ENCODE measurements at places on chromosomes 2 and 18.
A peak's percentile ranks its signal among the peaks of the same experiment; 100 is the strongest.

GRCh38 chr2:170115501-170116229 is 62.3 kb upstream of the MYO3B start:
- H3K36me3 ChIP-seq: no peaks in the 10 kb centered on the region
- H3K27me3 ChIP-seq: no peaks in the 10 kb centered on the region
- H3K27ac ChIP-seq: no peak overlapping the region
- DNase-seq: no peak
- peaks cover 15% of the 10 kb centered on the region for H3K4me1 ChIP-seq

DNA sequence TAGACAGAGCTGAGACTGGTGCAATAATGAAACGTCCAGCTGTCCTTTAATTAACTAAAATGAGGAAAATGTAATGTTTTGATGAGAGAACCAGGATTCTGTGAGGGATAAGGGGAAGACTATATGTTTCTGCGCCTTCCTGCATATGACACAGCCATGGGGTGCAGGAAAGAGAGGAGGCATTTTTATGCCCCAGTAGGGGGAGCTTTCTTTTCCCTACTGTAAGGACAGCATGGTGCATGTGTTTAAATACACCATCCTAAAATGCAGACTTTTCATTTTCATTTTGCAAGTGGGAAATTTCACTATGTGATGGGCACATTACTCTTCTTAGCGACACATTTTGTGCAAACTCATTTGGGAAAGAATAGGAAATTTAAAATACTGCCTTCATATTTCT is 446.1 kb downstream of the ARHGAP15 start:
- no peak overlapping the region for H3K27ac ChIP-seq
- no peaks in the 10 kb centered on the region for H3K36me3 ChIP-seq
- no peak for DNase-seq
- H3K4me1 ChIP-seq: no peaks in the 10 kb centered on the region

DNA sequence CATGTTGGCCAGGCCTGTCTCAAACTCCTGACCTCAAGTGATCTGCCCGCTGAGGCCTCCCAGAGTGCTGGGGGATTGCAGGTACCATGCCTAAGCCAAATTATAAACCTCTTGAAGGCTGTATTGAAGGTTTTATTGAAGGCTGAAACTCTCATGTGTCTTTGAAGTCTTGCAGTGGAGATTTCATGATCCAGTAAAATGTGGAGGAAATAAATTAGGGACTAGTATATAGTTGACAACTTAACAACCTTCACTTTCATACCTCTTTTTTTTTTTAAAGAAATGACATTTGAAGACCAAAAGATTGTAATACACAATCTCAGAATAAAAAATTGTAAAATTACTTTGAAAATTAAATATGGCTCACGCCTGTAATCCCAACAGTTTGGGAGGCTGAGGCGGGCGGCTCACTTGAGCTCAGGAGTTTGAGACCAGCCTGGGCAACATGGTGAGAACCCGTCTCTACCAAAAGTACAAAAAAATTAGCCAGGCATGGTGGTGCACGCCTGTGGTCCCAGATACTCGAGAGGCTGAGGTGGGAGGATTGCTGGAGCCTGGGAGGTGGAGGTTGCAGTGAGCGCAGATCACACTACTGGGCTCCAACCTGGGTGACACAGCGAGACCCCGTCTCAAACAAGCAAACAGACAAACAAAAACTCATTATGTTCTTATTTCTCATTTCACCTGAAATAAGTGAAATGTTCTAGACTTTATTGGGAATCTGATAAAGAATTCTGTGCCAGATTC is 8.0 kb downstream of the EML4 start:
- peaks cover 2% of the 10 kb centered on the region for H3K4me1 ChIP-seq
- H3K27ac ChIP-seq: no peak overlapping the region
- H3K4me3 ChIP-seq: no peak overlapping the region
- DNase-seq: no peak
- H3K36me3 ChIP-seq: peaks cover 6% of the 10 kb centered on the region

- H3K36me3 ChIP-seq: no peaks in the 10 kb centered on the region
- no peaks in the 10 kb centered on the region for H3K27me3 ChIP-seq
- DNase-seq: no peak
- H3K4me1 ChIP-seq: no peaks in the 10 kb centered on the region
- no peak overlapping the region for H3K27ac ChIP-seq
- no peak overlapping the region for H3K4me3 ChIP-seq
Observed at GRCh38 chr2:173307293-173307692, 47.4 kb upstream of the CDCA7 start.

DNA sequence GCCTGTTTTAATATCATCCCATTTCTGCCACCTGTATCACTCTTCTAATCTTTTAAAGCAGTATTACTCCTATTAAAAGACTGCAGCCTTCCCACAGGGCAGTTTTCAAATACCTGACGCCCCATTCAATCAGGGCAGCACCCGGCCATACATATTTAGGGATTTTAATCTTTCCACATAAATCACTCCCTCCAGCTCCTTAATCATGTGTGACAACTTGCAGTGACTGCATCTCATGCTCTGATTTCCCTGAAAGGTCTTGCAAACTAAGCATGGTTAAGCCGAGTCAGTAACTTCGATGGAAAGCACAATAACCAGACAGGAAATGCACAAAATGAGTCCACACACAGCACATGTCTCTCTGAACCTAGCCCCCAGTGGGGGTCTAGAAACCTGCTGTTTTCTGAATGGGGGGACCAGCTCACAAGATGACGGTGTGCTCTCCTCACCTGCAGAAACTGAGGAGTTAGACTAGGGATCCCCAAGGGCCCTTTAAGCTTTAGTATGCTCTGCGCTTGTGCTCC is 116.9 kb upstream of the CREB1 start:
- no peaks in the 10 kb centered on the region for H3K4me1 ChIP-seq
- no peak overlapping the region for H3K27ac ChIP-seq
- H3K36me3 ChIP-seq: no peaks in the 10 kb centered on the region
- no peak overlapping the region for H3K4me3 ChIP-seq
- H3K27me3 ChIP-seq: no peaks in the 10 kb centered on the region

GRCh38 chr2:13193900-13194299 is 477.2 kb downstream of the TRIB2 start:
- peak; percentile 65 for DNase-seq
- H3K36me3 ChIP-seq: no peaks in the 10 kb centered on the region
- H3K4me3 ChIP-seq: no peak overlapping the region
- no peaks in the 10 kb centered on the region for H3K4me1 ChIP-seq
- no peak overlapping the region for H3K27ac ChIP-seq
- H3K27me3 ChIP-seq: no peaks in the 10 kb centered on the region

GRCh38 chr2:163135256-163135655 is 296.7 kb upstream of the KCNH7 start:
- H3K27me3 ChIP-seq: no peaks in the 10 kb centered on the region
- H3K36me3 ChIP-seq: no peaks in the 10 kb centered on the region
- no peak overlapping the region for H3K4me3 ChIP-seq
- no peak overlapping the region for H3K27ac ChIP-seq

- 0 out of 2 replicates have a peak, but pooled peaks cover 6% of the 10 kb centered on the region for H3K36me3 ChIP-seq
- no peaks in the 10 kb centered on the region for H3K4me1 ChIP-seq
- H3K4me3 ChIP-seq: no peak overlapping the region
- no peak overlapping the region for H3K27ac ChIP-seq
- no peaks in the 10 kb centered on the region for H3K27me3 ChIP-seq
Observed at GRCh38 chr2:98585386-98585785, 22.9 kb downstream of the COA5 start.

- DNase-seq: no peak
- H3K4me3 ChIP-seq: no peak overlapping the region
- no peak overlapping the region for H3K27ac ChIP-seq
- no peaks in the 10 kb centered on the region for H3K27me3 ChIP-seq
- no peaks in the 10 kb centered on the region for H3K36me3 ChIP-seq
Observed at GRCh38 chr18:39871961-39872360, 2083.1 kb upstream of the PIK3C3 start.

GRCh38 chr2:198337368-198337767 is 533.0 kb downstream of the PLCL1 start:
- H3K4me3 ChIP-seq: no peak overlapping the region
- no peaks in the 10 kb centered on the region for H3K27me3 ChIP-seq
- H3K36me3 ChIP-seq: no peaks in the 10 kb centered on the region
- no peaks in the 10 kb centered on the region for H3K4me1 ChIP-seq
- no peak for DNase-seq
- no peak overlapping the region for H3K27ac ChIP-seq

DNA sequence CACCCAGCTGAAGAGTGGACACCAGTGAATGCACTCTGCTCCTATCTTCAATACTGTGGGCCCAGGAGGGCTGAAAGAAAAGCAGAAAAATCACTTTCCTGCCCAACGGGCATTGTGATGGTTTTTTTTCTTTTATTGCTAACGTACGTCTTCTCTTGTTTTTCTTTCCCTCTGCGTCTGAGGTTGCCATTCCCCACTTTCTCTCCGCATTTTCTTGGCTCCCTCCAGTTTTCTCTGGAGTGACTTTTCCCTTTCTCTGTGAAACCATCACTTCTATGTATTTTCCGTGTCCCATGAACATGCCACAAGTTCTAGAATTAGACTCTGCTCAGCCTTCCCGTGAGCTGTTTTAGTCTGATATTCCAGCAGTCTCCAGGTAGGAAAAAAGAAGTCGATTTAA is 169.2 kb downstream of the BCL2 start:
- no peaks in the 10 kb centered on the region for H3K27me3 ChIP-seq
- no peaks in the 10 kb centered on the region for H3K36me3 ChIP-seq
- no peak overlapping the region for H3K4me3 ChIP-seq
- H3K27ac ChIP-seq: no peak overlapping the region
- H3K4me1 ChIP-seq: 0 out of 2 replicates have a peak, but pooled peaks cover 6% of the 10 kb centered on the region

DNA sequence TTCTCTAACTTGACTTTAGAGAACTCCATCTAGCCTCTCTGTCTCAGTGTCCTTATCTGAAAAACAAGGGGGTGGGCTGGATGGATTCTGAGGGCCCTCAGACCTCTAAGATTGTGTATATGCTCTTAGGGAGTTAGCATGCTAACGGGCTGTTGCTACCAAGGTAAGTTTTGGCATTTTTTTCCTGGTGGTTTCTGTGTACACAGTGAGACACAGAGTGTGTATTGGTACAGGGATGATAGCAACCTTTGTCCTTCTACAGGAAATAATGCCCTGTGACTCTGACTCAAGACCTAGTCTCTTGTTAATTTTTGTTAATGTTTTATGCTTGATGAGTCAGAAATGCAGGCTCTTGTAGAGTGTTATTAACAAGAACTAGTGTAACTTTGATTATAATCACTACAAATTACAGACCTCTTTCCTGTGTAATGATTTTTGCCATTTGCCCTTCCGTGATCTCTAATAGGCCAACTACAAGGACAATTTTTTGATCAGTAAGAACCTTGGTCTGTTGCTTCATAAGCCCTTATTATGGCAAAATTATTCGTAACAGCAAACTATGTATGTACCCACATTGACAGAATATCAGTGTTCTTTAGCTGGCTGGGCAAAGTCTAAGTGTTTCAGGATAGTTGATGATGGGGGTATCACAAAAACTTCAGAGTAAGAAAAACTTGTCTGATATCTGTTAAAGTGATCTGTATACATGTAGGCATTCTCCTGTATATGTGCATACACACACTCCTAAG is 89.7 kb downstream of the SPTBN1 start:
- no peak for DNase-seq
- H3K36me3 ChIP-seq: peaks cover 15% of the 10 kb centered on the region
- no peaks in the 10 kb centered on the region for H3K4me1 ChIP-seq
- H3K27me3 ChIP-seq: no peaks in the 10 kb centered on the region
- no peak overlapping the region for H3K27ac ChIP-seq

GRCh38 chr2:7057865-7058400 is 140.7 kb downstream of the RNF144A start:
- H3K4me3 ChIP-seq: no peak overlapping the region
- H3K27ac ChIP-seq: no peak overlapping the region
- H3K27me3 ChIP-seq: no peaks in the 10 kb centered on the region
- DNase-seq: no peak
- no peaks in the 10 kb centered on the region for H3K4me1 ChIP-seq

DNA sequence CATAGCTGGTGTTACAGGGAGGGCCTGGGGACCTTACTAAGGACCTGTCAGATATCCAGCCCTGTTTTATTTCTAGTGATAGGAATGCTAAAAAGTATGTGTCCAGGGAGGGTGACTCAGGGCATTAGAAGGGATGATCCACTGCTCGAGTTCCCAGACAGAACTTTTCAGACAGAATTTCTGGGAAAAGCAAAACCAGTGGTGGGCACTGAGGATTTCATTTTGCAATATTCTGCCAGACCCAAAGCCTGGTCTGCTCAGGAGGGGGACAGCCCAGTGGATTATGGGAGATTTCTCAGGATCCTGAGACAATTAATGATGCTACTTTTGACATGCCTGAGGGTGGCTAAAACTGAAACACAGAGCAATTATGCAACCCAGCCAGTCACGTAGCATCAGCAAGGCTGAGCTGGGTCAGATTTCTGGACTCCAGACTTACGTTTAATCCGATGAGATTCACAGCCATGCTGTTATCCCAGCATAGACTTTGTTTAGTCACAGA is 4.7 kb upstream of the KCNE4 start:
- no peaks in the 10 kb centered on the region for H3K36me3 ChIP-seq
- H3K4me3 ChIP-seq: no peak overlapping the region
- no peak overlapping the region for H3K27ac ChIP-seq
- H3K27me3 ChIP-seq: no peaks in the 10 kb centered on the region
- DNase-seq: no peak

DNA sequence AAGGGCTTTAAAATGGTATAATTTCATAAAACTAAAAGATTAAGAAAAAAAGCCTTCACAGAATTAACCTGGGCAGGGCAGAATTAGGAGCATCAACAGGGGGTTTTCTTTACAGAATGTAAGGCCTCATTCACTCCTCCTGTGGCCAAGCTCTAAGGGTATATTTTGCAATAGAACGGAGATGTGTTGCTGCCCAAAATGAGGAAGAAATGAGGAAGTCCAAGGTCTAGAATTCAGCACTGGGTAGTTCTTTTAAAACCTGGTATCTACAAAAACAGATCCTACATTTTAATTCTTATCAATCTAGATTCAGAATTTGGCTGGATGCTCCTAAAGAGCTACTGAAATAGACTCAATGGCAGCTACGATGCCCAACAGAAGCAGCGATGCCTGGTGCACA is 101.8 kb downstream of the AKAIN1 start:
- DNase-seq: no peak
- H3K4me3 ChIP-seq: no peak overlapping the region
- H3K36me3 ChIP-seq: no peaks in the 10 kb centered on the region
- H3K4me1 ChIP-seq: no peaks in the 10 kb centered on the region

GRCh38 chr2:127469051-127469450 is 50.8 kb downstream of the PROC start:
- no peak for DNase-seq
- H3K27me3 ChIP-seq: no peaks in the 10 kb centered on the region
- H3K4me3 ChIP-seq: no peak overlapping the region
- peaks cover 11% of the 10 kb centered on the region for H3K4me1 ChIP-seq
- H3K27ac ChIP-seq: no peak overlapping the region

Data from SJCRH30 (cell line).